CD4-positive, alpha-beta T cell (primary cell): ENCODE measurements at places on chromosomes 1 and 21.

- no peak for DNase-seq
Observed at GRCh38 chr1:42370876-42371549, 9.6 kb upstream of the RIMKLA start.

- DNase-seq, result no peak
Observed at GRCh38 chr21:15066123-15066575, 1.3 kb upstream of the NRIP1 start.

DNA sequence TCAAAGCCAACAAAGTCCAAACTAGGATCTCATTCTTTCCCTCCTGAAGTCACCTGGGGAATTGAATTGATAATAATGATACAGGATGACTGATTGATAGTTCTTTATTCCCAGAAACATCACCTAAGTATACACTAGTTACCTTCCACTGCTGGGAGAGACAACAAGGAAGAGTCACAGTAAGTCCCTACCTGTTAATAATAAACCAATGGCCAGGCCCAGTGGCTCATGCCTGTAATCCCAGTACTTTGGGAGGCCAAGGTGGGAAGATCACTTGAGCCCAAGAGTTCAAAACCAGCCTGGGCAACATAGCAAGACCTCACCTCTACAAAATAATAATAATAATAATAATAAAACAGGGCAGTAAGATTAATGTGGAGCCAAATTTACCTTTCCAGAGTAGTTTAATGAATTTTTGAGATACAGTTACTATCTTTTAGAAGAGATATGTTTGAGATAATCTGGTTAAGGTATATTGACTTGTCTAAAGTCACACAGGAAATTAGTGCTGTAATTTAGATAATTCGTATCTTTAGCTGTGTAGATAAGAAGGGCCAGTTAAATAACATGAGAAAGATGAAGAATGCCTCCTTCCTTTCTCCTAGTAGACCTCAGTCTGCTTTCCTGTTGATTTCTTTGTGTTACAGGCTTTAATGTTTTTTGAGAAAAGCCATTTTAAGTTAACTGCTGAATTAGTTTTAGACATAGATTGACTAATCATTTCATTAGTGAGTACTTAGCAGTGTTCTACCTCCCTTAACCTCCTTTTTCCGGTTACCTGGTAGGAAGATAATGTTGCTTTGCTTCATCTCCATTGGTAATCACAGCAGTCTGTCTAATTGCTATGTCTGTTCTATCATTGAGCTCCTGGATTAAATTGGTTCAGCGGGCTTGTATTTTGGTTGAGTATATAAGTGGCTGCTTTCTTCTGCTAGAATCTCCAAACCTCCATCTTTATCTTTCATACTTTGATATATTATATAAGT lies 22.0 kb downstream of the SMAP2 start:
- DNase-seq, result no peak

DNA sequence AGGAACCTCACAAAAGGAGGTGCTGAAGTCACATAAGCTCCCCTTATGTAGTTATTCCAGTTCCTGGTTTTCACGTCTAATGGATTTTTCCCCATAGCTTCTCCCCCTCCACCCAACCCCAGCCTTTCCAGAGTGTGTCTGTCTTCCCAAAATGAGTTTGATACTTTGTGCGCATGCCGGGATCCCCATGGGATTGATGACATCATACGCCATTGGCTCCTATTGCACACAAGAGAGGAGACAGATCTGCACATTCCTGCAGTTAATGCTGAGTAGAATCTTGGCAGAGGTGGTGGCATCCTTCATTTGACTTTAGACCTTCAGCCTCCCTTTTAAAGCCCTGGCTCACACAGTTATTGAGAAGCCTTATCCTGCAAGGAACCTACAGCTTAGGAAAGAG lies 71.4 kb downstream of the DDR2 start:
- no peak for DNase-seq

- DNase-seq, result no peak
Observed at GRCh38 chr1:78587211-78587610, 33.0 kb upstream of the IFI44L start.
